ENCODE measurements at places on chromosomes 12 and 14.

DNA sequence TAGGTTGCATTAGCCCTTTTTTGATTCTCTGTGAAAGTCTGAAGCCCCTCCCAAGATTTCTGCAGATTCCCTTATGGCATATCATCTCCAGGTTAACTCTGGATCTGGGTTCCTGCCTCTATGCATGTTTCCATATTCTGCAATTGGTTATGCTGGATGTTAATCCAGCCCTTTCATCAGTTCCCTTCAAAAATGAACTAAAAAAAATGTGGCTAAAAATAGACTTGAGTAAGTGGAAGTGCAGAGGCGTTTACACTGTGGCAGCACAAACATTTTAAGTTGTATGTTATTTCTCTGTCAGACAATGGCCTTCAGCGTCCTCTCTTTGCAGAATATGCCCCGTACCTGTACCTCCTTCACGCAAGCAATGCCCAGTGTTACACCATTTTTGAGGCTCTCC, 11.4 kb downstream of the MGST1 start:
- DNase-seq: no peak

DNA sequence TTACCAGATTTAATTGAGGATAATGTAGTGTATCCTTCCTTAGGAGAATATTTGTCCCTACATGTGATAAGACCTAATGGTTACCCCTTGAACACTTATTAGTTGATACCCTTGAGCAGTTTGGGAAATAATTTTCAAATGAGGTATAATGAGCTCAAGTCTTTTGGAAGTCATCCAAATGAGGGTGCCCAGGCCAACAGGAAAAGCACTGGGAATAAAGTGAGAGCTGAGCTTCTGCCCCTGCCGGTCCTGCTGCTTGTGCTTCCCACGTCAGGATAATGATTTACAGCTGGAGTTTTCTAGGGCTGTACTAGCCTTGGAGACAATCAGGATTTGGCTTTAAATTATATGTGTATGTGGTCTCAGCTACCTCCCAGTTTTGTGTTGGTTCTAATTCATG, 178.8 kb upstream of the FRMD6 start:
- no peak for DNase-seq

DNA sequence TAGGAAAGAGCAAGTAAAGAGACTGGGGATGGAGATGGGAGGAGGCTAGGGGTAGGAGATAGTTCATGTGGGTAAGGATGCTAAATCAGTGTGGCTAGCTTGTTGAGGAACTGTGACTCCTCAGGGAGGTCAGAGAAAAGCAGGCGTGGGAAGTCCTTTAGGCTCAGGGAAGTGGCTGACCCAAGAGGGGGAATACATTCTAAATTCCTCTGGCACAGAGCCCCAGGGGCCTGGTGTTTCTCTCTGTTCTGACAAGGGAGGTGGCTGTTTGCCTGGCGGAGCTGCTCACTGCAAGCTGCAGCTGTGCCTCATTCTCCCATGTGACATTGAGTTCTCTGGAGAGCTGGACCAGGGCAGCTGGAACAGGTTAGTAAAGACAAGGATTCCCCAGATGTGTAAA, 152.2 kb upstream of the SLC38A2 start:
- DNase-seq: no peak

DNA sequence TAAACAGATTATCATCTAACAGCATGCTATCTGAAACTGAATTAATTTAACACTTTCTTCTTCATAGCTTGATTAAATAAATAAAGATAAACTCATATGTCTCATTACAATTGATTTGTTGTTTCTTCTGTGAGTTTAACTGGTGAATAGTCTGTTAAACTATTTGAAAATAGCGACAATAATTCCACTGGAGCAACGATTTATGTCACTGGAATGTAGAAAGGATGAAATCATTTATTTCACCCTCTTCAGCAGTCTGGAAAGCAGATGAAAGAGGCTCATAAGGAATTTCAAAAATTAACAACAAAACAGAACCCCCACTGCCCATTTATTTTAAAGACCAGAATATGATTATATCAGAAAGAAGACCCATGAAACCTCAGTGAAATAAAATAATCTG, 1165.1 kb upstream of the USP15 start:
- no peak for DNase-seq

DNA sequence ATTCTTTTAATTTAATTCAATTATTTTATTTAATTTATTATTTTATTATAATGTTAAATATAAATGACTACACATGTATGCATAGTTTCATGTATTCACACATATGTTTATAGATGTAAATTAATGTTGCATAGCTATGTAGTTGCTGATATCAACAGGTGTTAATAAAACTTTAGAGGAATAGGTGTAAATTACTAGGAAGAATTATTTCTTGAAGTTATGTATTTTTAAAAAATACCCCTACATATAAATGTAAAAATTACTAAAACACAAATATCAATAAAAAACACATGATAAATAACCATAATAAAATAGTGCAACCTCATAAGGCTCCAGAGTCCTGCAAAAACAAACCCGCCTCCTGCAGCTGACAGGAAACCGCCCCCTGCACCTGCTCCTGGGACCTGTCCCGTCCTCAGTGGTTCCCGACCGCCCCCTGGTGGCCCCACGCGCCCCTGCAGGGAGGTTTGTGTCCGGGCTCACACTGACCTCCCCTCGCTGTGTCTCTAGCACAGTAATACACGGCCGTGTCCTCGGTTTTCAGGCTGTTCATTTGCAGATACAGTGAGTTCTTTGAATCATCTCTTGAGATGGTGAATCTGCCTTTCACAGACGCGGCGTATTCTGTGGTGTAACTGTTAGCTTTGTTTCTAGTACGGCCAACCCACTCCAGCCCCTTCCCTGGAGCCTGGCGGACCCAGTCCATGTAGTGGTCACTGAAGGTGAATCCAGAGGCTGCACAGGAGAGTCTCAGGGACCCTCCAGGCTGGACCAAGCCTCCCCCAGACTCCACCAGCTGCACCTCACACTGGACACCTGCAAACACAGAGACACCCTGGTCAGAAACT, 1264.0 kb downstream of the TMEM121 start:
- peak; percentile 61 for DNase-seq

DNA sequence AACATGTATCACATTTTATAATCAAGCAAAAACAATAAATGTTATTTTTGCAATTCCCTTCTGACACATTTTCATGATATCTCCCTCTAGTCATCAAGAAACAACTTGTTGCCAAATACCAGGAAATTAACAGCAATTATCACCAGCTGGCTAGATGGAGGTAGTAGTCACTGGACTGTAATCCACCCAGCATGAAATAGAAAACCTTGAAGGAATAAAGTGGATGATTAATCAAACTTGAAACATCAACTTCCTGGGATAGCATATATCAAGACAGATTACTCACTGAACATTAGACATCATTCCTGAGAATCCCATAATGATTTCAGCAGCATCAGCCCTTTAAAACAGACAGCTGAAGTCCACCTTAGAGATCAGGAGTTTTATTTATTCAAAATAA, 259.0 kb downstream of the CCDC59 start:
- no peak for DNase-seq

GRCh38 chr14:56247495-56248200, 129.4 kb downstream of the PELI2 start:
- DNase-seq: no peak

- no peak for DNase-seq
These were observed 93.4 kb downstream of the ADGRD1 start for GRCh38 chr12:131046813-131047788.

DNA sequence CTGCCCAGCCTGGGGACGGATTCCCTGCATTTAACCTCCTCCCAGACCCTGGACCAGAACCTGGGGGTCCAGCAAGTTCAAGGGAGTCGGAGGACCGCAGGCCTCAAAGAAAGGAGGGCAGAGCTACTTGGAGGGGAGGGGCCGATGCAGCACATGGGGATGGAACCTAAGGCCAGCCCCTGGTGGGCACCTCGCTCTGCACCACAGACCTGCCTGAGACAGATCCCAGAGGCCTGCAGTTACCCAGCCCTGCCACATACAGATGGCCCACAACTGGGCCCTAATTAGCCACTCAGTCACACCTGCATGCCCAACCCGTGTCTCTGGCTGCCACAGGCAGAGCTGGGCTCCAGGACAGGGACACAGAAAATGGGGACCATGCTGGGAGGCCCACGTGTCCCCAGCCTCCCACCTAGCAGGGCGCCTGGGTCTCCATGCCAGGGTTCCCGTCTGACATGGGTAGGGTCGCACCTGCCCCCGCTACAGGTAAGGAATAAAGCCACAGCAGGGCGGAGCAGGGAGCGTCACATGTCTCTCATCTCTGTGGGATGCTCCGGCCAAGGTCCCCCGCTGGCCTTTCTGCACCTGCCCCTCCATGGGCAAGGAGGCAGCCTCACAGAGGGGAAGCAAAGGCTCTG, 16.7 kb downstream of the AKT1 start:
- no peak for DNase-seq

GRCh38 chr12:108806346-108806745, 51.0 kb downstream of the SSH1 start:
- DNase-seq: no peak

DNA sequence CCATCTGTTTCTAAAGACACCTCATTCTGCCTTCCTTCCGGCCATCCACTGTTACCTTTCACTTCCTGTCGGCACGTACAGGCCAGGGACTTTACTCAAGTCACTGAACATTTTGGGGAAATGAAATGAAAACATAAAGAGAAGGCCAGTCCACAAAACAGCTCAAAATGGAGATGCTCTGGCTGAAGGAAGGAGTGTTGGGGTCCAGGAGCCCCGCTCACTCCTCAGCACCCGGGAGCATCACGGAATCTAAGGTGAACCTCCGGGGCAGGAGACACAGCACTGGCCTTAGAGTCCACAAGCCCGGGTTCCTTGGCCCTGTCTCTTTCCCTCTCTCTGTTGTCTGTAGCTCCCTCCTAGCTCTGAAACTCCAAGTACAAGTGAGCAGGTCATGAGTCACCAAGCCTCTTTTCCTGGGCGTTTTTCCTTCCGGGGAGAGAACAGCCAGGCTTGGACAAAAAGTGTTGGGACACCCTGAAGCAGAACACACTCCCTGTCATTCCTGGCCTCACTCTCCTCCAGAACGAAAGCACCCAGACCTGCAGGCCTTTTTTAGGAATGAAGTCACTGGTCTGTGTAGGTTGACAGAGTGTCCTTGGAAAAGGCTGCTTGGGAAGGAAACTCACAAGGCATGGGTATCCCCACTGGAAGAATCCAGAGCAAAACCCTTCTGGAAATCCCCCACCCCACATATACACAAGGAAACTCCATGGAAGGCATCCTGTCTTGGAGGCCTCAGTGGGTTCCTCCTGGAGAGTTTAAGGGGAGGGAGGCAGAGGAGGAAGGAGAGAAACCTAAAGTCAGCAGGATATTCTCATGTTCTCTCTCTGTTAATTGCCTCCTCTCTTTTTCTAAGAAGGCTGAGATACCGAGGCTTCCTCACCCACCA, 245.3 kb downstream of the ZFP36L1 start:
- no peak for DNase-seq

- no peak for DNase-seq
These were observed 28.8 kb upstream of the BCAT1 start for GRCh38 chr12:24977711-24978110.

DNA sequence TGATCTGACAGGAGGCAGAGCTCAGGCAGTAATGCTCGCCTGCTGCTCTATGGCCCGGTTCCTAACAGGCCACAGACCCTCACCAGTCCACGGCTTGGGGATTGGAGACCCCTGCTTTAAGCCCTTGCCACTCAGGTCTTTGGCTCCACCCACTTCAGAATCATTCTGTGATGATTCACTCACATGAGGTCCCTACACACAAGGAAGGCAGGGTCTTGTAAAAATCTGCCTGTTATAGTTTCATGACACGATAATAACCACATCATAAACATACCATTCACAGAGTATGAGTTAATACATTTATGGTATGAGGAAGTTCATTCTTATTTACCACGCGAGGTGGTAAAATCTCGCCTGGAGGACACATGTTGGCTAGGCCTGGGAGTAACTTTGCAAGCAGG, 29.0 kb upstream of the MAX start:
- no peak for DNase-seq

- DNase-seq: no peak
These were observed 11.7 kb upstream of the KRT73 start for GRCh38 chr12:52630008-52630500.

DNA sequence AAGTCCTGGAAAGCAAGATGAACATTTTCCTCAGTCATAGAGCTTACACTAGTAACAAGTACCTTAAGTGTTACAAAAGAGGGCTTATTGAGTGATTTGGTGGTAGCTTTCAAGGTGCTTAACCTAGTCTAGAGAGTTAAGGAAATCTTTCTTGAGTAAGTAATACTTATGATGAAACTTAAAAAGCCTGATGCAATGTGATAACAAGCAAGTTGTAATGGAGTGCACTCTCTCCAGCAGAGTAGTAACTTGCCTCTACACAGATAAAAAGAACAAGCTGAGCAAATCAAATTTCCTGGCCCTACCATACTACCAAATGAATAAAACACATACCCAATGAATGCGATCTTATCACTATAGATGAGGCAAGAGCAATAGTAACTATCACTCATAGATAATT, 639.9 kb upstream of the FBXO33 start:
- DNase-seq: no peak

GRCh38 chr14:48023881-48024280, 348.5 kb upstream of the MDGA2 start:
- DNase-seq: no peak

GRCh38 chr12:104136577-104136976, 1.4 kb downstream of the NFYB start:
- DNase-seq: no peak

DNA sequence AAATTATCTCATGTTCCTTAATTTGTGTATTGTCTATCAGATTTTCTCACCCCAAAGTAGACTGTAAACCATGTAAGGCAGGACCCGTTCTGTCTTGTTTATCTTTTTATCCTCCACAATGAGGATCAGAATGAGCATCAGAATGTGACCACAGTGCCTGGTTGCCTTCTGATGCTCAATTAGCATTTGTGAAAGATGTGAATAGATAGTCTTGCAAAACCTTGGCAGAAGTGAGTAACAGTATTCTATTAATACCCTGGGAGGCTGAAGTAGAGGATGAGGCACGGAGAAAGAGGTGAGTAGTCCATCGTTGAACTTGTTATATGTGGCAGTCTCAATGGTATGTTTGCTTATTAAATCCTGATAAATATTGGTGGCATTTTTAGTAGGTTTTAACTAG, 781.4 kb downstream of the NRXN3 start:
- DNase-seq: no peak

- DNase-seq: no peak
These were observed 107.5 kb downstream of the ADGRD1 start for GRCh38 chr12:131061041-131061806.

- no peak for DNase-seq
These were observed 39.6 kb downstream of the ZFYVE26 start for GRCh38 chr14:67776653-67777322.

DNA sequence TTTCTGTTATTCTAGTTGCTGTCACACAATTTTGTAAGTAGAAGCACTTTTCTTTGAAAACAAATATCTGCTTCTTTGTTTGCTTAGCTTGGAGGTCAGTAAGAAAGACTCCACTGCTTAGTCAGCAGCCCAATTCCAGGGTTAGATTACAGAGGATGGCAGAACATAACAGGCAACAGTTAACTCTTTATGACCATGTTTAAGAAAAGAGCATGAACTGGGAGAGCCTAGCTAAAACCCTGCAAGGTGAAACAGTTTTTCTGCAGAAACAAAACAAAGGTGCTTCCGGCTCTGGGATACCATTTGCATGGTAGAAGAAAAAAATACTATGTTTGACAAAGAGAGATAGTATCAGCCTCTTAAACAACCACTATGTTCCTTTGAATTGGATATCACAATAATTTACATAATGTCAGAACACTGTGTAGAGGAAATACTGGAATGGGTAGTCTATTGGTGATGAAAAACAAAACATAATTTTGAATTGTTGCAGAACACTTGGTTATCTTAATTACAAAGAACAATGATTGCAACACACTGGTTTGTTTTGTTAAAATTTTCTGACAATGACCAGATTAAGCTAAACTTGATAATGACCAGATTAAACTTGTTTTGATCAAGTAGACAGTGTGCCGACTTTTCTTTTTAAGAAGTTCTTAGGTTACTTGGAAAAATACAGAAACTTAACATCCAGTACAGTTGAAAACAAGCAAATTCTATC, 22.4 kb upstream of the PPM1H start:
- no peak for DNase-seq
